T-helper 1 cell (primary cell): ENCODE measurements at places on chromosomes 11 and 22.

- DNase-seq = no peak
Observed at GRCh38 chr22:37982151-37982785, 2.1 kb downstream of the SOX10 start.

DNA sequence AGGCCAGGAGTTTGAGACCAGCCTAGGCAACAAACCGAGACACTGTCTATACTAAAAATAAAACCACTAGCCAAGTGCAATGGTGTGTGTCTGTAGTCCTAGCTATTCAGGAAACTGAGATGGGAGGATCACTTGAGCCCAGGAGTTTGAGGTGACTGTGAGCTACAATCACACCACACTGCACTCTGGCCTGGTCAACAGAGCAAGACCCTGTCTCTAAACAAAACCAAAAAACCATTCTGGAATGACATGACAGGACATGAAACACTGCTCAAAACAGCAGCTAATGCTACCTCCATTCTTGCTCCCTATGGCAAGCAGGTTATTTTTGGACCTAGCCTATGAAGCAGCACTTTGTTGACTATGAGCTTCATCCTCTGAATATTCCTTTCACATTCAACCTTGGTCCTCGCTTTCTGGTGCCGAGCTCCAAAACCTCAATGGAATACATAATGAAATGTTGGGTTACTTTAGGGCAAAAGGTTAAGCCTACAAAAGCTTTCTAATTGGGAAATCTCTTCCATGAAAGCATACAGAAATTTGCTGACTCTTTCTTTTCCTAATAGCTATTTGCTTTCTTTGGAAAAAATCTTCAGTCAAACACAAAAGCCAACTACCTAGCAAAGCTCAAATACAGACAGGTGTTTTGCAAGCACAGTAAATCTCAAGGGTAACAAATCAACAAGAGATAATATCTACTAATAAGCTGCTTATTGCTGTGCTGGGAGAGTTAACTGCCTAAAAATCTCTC lies 21.1 kb downstream of the SIK3 start:
- DNase-seq = no peak

DNA sequence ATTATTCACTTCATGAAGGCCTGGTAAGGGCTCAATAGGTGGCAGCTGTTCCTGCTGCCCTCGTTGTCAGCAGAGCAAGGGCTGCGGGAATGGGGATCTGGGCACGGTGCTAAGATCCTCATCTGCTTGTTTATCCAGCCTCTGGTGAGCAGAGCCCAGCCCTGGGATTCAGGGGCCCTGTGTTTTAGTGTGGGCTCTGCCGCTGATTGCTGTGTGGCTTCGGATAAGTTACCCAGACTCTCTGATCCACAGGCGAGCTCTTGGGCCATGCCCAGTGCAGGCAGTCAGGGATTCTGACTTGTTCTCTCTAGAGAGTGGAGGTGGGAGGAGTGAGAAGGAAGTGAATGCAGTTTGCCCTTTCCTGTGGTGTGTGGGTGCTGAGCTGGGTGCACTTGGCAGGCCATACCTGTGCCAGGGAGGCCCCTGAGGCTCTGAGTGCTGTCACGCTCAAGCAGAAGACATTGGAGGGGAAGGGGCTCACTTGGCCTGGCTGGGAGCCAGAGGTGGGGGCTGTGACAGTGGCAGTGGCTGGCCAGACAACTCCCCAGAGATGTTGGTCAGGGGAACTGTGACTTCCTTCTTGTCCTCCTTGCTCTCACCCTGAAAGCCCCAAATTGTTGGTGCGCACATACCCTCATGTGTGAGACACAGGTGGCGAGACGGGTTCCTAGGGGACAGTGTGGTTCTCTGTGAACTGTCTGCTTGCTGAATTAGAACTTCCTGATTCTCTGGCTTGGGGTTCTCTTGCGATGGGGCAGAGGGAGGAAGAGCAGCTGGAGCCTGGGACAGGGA lies 43.7 kb downstream of the CD82 start:
- no peak for DNase-seq

GRCh38 chr11:10268746-10269488 lies 25.1 kb downstream of the SBF2 start:
- DNase-seq = no peak

GRCh38 chr11:126588630-126589491 lies 233.4 kb downstream of the ST3GAL4 start:
- no peak for DNase-seq

- DNase-seq = no peak
Observed at GRCh38 chr11:44766112-44766971, 39.6 kb downstream of the TSPAN18 start.

- no peak for DNase-seq
Observed at GRCh38 chr11:95373241-95373640, 142.2 kb upstream of the SESN3 start.

GRCh38 chr22:25448435-25449051 lies 115.9 kb upstream of the GRK3 start:
- no peak for DNase-seq

DNA sequence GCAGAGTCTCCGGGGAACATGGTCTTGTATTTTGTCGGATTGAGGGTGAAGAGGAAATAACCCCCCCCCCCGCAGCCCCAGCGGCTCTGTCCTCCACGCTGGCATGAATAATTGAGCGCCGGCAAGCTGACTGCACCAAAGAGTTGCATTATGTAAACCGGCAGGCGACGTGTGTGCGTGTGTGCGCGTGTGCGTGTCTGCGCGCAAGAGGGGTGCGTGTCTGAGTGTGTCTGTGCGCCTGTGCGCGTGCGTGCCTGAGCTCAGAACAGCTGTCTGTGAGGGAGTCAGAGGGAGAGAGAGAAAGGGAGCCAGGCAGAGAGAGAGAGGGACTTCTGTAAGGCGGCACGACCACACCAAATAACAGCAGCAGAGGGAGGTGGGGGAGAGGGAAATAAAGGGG lies 94.4 kb downstream of the SCN3B start:
- peak; percentile 6 for DNase-seq

DNA sequence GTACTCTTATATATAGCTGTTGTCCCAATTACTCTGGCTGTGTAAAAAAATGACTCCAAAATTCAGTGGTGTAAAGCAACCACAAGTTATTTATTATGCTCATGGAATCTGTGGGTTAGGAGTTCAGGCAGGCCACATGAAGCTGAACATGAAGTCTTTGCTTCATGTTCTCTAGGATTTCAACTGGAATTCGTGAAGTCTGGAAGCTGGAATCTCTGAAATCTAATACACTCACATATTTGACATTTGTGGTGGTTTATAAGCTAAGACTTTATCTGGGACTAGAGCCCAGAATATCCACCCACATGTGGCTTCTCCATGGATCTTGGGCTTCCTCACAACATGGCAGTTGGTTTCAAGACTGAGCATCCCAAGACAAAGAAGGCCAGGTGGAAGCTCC lies 430.6 kb downstream of the MIAT start:
- DNase-seq = no peak

DNA sequence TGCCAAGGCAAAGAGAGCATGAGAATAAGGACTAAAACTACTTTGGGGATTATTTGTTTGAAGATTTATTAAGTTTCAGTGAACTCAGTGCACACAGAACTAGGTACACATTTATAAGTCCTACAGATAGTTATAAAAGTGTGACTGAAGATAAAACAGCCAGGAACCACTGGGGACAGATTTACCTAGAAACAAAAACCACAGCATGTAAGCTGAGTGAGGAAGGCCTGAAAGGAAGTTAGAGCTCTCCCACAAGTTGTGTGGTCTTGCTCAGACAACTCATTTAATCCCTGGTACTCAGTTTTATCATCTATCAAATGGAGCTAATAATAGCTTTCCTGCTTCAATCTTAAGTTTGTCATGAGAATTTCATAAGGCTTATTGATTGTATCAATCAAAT lies 311.2 kb upstream of the FAT3 start:
- DNase-seq = no peak

GRCh38 chr11:120563703-120564572 lies 52.4 kb downstream of the GRIK4 start:
- no peak for DNase-seq

DNA sequence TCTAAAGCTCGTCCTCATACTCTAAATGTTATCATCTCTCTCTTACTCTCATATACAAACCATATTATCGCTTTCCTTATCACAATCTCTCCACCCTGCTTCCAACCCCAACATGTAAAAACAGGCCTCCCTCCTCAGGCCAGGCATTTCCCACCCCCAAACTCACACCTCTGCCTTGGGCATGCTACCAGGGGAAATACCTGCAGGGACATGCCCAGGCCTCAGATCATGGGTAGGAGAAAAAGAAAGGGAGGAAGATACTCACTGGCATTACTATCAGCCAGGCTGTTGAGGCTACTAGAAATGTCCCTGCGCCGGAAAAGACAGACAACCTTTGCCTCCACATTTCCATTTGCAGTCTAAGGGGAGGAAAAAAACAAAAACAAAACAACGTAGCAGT lies 1.8 kb downstream of the MTA2 start:
- DNase-seq = no peak

DNA sequence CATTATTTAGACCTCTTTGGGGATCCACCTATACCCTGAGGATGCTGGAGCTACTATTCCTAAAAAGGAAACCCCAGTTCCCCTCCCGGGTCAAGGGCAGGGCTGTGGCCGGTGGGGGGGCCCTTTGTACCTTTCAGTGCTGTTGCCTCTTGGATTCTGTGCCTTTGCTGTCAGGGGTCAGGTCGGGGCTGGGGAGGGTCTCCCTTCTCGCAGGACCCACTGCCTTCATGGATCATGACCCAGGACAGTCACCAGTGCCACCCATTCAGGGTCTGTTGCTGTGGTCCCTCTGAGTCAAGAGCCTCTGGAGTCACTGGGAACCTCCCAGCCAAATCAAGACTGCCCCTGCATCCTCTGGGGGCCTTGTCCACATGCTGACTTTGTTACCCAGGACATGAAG lies 78.1 kb upstream of the CCND1 start:
- DNase-seq = no peak

DNA sequence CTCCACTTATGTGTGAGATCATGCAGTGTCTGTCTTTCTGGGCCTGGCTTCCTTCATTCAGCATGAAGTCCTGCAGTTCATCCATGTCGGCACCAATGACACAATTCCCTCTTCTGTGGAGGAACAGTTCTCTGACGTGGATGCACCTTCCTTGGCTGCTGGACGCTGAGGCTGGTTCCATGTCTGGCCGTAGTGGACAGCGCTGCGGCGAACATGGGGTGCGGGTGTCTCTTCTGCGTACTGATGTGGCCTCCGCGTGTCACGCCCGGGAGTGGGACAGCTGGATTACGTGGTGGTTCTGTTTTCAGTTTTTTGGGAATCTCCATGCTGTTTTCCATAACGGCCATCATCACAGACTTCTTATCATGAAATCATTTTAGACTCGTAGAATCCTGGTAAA lies 16.9 kb upstream of the MUC2 start:
- no peak for DNase-seq

DNA sequence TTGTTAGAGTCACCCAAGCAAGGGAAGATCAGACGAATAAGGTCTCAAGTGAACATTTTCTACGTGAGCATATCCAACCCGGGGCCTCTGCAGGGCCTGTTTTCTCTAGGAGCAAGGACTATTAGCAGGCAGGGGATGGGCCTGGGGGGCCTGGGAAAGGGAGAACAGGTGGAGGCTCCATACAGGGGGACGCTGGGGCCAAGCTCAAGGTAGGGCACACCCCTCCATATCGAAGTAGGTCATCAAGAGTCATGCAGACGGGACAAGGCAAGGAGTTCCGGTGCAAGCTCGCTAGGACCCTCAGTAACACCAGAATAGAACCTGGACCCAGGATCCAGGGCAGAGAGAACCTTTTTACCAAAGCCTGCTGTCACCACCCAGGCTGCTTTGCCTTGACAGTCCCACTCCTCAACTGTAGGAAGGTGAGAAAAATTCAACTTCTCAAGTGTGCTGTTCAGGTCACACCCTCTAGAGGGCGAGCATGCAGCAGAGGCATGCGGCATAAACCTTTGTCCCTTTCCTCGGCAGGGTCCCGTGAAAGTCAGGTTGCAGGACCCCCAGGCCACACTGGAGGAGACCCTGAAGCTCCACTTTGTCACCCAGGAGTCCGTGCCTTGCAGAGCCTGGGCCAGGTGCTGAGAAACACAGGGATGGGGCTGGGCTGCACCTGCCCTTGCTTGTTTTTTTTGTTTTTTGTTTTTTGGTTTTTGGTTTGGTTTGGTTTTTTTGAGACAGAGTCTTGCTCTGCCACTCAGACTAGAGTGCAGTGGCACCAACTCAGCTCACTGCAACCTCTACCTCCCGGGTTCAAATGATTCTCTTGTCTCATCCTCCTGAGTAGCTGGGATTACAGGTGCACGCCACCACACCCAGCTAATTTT lies 8.6 kb upstream of the APOBEC3B start:
- DNase-seq = peak; percentile 34

- no peak for DNase-seq
Observed at GRCh38 chr11:16814410-16815046, 76.1 kb downstream of the C11orf58 start.

- DNase-seq = peak; percentile 2
Observed at GRCh38 chr11:32172848-32173834, 82.3 kb downstream of the RCN1 start.

- no peak for DNase-seq
Observed at GRCh38 chr22:19228179-19228578, 49.6 kb upstream of the SLC25A1 start.

- no peak for DNase-seq
Observed at GRCh38 chr11:126512251-126512650, 156.8 kb downstream of the ST3GAL4 start.

DNA sequence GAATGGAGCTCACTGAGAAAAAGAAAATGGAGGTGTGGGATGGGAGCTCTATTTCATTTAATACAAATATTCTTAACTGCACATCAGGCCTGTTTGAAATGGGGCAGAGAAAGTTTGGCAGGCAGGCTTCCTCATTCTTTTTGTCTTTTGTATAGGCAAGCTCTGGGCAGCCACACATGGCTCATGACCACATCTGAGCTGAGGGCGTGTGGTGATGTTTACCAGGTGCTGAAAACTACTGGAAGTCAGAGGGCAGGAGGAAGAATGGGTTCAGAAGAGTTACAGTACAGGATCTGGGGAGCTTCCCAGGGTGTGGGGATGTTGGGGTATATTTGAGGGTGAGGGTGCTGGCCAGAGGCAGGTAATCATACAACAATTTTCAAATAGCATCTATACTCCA lies 66.3 kb upstream of the NAV2 start:
- DNase-seq = no peak

GRCh38 chr22:23591201-23591791 lies 11.2 kb upstream of the IGLL1 start:
- peak; percentile 34 for DNase-seq

DNA sequence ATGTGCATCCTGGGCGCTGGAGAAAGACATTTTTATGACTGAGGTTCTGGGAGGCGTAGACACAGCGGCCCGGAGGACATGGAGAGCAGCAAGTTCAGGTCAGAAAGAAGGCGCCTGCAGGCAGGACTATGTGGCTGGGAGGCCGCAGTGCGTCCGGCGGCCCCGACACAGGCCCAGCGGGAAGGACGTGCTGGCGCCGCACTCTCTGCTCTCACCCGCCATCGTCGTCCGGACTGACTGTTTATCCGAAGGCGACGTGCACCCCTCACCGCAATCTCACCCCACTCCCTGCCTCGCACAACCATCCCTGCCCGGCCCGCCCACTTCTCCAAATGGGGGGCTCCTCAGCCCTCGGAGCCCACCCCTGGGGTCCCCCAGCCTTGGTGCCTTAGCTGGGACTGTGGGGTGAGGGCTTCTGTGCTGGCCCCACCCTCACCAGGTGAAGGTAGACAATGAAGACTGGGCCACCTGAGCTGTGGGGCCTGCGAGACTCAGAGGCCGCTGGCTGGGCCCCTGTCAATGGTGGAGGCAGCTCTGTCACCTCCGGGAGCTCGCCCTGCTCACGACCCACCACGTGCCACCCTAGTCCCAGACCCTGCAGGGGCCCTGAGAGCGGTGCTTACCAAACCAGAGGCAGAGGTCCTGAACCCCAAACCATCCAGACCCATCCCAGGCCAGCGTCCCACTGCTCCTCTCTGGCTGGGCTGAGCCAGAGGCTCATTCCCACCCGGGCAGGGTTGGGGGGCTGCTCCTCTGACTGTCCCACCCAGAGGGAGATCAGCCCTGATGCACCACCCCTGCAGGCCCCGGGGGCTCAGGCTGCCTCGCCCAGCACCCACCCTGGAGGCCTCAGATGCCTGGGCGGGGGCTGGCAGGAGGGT lies 16.2 kb upstream of the MUC5B start:
- DNase-seq = peak; percentile 5
